Fibroblast of upper back skin (primary cell): ENCODE measurements at places on chromosomes 1 and 21.

DNA sequence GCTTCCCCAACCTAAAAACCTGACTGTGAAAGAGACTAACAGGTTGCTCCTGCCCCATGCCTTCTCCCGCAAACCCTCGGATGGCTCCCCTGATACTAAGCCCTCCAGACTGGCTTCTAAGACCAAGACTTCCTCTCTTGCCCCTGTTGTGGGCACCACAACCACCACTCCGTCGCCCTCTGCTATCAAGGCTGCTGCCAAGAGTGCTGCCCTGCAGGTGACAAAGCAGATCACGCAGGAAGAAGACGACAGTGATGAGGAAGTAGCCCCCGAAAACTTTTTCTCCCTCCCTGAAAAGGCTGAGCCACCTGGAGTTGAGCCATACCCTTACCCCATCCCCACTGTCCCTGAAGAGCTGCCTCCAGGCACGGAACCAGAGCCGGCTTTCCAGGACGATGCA, 19.3 kb downstream of the PRCC start:
- DNase-seq = no peak

GRCh38 chr1:74728736-74729135, 4.1 kb downstream of the CRYZ start:
- DNase-seq = no peak

DNA sequence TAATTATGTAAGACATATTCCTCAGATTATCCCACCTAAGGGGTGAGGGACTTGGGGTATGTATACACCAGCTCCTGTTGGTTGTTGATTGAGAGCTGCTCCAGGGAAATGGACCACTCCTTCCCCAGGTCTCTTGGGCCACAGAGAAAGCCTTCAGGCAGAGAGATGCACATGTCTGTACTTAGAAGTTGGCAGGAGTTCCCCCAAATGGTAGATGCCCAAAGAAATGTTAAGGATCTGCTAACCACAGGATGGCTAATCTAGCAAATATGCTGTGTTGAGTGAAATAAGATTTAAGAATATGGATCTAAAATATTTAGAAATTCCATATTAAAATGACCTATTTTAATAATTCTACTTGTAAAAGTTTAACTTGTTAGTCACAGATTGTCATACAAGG, 100.8 kb upstream of the DNAH14 start:
- peak; percentile 66 for DNase-seq

DNA sequence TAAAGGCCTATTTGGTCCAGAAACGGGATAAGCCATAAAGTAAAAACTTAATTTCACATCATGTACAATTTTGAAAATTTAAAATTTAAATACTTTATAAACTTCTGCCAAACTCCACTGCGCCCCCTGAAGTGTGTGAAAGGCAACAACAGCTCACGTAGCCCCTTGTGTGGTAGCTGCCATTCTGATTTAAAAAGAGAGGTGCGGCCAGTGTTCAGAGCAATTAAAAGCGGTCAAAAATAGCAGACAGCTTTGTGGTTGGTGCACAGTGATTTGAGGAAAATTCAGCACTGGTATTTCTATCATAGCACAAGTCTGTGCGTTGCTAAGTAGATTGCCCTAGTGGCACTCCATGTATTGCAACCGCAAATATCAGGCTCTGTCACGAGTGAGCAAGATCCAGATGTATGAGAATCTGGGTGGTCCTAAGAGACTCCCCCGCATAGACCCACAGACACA, 122.5 kb downstream of the ATG4C start:
- DNase-seq = peak; percentile 8

GRCh38 chr1:233598891-233599541, 14.9 kb upstream of the KCNK1 start:
- peak; percentile 48 for DNase-seq

- DNase-seq = no peak
These were observed 10.0 kb upstream of the NPL start for GRCh38 chr1:182779530-182779929.

GRCh38 chr1:24435782-24436365, 20.3 kb downstream of the NIPAL3 start:
- DNase-seq = no peak

GRCh38 chr1:113223546-113223945, 150.5 kb downstream of the LRIG2 start:
- no peak for DNase-seq

DNA sequence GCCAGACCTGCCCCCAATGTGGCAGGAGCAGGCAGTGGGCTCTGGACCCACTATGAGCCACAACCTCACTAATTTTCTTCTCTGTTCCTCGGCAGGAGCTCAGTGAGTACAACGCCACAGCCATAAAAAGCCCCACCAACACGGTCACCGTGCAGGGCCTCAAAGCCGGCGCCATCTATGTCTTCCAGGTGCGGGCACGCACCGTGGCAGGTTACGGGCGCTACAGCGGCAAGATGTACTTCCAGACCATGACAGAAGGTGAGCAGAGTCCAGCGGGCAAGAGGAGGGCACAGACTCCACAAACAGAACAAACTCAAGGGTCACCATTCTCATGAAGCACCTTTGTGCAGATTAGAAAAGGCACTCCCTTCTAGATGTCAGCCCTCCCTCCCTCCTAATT, 79.9 kb downstream of the LACTBL1 start:
- no peak for DNase-seq

- DNase-seq = no peak
These were observed 81.6 kb upstream of the PPP2R5A start for GRCh38 chr1:212203630-212204029.

GRCh38 chr1:40313329-40313957, 3.6 kb downstream of the COL9A2 start:
- DNase-seq = peak; percentile 37

DNA sequence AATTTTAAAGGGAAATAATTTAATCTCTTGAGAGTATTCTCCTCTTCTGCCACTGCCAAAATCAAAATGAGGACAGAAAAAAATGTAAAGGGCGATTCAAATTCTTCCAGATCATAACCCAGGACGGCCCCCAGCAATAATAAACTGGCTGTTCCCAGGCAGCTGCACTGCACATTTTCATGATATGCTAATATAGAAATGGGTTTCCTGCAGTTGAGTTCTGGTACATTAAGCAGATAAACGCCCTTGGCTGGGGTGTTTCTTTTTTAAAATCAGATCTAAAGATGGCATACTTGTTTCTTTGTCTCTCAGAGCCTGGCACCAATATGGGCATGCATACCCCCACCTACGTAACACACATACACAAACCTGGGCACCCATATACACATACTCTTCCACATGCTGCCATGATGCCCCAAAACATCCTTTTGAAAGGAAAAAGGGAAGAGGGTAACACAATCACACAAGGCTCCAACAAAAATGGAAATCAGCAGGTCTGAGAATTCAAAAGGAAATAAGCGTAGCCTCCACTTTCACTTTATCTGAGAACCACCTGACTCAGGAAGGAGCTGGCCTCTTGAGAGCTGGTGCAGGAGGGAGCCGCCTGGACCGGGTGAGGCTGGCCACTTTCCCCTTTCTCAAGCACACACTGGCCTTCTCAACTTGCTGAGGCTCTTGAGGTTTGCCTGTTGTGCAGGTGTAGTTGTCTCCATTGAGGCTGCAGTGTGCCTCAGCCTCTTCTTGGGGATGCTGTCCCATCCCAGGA, 653.4 kb downstream of the KIF26B start:
- DNase-seq = no peak

DNA sequence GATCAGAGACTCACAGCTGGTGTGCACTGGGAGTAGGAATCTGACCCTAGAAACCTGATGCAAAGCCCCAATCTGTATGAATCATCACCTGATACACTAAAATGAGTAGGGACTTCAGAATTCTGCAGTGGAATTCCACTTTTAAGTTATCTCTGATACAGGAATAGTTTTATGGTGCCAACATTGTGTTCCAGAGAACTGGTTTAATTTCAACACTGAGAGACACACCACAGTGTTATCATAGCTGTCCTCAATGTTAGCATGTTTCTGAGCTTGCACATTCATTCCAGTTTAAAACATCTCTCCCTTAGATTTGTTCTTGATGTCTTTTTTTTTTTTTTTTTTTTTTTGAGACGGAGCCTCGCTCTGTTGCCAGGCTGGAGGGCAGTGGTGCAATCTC, 7.1 kb downstream of the UTS2 start:
- DNase-seq = peak; percentile 6

- DNase-seq = no peak
These were observed 42.5 kb downstream of the LAMC2 start for GRCh38 chr1:183228347-183229220.

DNA sequence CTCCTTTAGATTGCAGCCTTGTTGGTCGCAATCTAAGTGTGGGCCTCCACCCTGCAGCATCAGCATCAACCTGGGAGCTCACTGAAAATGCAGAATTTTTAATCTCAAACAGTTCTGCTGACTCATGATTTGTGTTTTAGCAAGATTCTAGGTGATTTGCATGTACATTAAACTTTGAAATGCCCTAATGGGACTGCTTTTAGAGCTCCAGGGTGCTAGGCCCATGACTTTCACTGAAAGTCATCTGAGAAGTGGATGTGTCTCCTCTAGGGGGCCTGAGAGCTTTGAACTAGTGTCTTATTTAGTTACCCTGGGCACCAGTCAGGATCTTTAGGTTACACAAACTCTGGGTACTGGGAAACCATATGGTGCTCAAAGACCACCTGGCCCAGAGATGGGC, 9.0 kb downstream of the TRIM67 start:
- DNase-seq = no peak

GRCh38 chr1:64155278-64155677, 48.1 kb upstream of the UBE2U start:
- no peak for DNase-seq

GRCh38 chr21:29805105-29805504, 134.7 kb downstream of the GRIK1 start:
- no peak for DNase-seq

DNA sequence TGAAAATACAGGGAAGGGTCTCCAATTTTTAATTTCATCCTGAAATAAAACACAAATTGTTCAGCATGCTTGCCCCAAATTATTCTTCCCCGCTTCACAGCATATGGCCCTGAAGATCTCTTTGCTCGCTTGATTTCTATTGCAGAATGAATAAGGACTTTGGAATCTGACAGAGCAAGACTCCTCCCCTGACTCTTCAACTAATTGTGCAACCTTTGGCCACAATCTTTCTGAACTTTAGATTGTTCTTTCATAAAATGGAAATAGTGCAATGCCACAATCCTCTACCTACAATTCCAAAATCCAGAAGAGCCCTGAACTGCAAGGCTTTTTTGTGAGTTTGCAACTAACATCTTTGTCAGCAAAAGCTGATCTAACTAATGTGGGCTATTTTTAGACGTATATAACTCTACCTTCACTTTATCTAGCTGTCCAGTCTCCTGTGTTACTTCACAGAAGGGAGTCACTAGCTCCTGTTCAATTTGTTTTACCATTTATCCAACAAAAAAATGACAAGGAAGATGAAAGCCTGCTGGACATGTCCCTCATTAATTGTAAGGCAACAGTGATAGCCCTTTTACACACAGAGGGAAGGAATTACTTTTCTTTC, 13.4 kb downstream of the RNASEL start:
- DNase-seq = peak; percentile 68

DNA sequence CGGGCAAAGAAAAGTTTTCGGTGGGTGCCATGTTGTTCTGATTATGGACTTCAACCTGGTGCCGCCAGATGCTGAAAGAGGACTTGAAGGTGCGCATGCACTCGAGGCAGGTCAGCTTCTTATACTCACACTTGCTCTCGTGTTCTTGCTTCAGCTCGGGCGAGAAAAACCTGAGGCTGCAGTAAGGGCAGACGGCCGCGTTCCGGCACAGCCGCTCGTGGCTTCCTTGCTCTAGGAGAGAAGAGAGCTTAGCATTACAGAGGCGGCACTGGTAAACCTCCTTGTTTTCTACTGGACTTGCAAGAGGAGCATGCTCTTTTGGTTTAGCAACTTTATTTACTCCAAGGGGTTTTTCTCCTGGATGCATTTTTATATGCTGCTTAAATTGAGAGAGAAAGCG, 18.5 kb downstream of the ZBTB21 start:
- no peak for DNase-seq

DNA sequence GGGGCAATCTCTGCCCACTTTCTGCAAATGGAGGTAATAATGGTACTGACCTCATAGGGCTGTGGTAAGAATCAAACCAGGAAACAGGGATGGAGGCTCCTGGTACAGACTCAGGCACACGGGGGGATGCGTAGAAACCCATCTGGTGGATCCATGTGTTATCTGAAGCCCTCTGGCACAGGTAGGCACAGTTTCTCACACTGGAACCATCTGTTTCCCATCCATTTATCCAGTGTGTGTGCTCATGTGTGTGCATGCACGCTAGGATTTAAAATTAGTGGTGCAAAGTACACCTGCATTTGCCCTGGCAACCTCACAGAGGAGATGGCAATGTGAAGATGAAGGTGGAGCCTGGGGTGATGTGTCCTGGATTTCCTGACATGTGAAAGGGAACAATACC, 103.3 kb downstream of the RAVER2 start:
- no peak for DNase-seq

DNA sequence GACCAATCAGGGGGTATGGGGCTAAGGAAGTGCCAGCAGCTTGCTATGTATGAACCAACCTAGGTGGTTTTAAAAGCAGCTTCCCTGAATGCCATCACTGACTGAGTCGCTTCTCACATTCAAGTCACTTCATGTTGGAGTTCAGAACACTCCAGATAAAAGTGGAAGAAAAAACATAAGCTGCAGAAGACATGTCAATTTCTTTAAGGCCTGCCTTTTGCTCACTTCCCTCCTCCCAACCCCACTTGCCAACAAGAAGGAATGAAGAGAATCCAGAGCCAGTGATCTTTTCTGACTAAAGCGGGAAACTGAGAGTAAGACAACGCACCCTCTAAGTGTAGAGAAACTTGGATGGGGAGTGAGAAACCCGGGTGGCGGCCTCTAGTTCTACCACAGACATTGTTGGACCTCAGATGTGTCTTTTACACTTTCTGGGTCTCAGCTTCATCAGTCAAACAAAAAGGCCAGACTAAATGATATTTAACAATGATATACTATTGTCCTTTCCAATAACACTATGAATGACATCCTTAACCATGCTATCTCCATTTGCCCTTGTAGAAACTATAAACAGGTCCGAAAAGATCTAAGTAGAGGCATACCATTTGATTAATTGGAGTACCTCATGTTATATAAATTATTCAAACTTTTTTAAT, 54.1 kb downstream of the LUZP1 start:
- DNase-seq = no peak

DNA sequence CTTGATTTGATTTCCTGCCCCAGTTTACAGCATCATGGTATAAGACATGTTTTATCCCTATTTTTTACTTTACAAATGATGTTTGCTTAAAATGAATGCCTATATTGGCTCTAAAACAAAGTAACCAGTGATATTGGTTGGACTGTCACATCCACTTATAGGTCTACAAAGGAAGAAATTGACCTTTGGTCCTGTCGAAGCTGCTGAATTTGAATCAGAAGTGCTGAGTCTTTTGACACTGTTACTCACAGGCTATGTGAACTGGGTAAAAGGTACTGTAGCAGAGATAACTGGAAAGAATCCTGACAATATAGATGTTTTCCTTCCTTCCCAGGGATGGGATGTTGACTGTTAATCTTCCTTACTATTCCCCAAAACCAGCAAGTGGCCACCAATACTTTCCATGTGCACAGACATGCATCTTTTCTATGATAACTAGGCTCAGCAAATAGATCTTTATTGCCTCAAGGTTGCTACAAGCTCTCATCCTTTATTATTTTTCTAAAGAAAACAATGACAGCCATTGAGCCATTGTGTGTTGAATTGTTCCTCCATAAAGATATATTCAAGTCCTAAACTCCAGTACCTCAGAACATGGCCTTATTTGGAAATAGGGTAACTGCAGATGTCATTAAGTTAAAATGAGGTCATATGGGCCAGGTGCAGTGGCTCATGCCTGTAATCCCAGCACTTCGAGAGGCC, 175.9 kb upstream of the NR5A2 start:
- no peak for DNase-seq
